Immature natural killer cell (primary cell): ENCODE measurements at places on chromosomes 12 and 14. TPM values are rescaled to one million over a fixed set of nuclear protein-coding genes. Genes with fewer than 3 reads are reported as not detected.

GRCh38 chr12:27781680-27782079 is 1.6 kb upstream of the MANSC4 start:
- no peaks in the 10 kb centered on the region for H3K27me3 ChIP-seq
- no peak for DNase-seq
- H3K4me1 ChIP-seq, result peaks cover 50% of the 10 kb centered on the region
- no peak overlapping the region for H3K27ac ChIP-seq
- peak overlapping the region; percentile 76 for H3K4me3 ChIP-seq

WNT1 gene
- 0.86 TPM for polyA plus RNA-seq

TTC5 gene
- 25.9 TPM for polyA plus RNA-seq

DNA sequence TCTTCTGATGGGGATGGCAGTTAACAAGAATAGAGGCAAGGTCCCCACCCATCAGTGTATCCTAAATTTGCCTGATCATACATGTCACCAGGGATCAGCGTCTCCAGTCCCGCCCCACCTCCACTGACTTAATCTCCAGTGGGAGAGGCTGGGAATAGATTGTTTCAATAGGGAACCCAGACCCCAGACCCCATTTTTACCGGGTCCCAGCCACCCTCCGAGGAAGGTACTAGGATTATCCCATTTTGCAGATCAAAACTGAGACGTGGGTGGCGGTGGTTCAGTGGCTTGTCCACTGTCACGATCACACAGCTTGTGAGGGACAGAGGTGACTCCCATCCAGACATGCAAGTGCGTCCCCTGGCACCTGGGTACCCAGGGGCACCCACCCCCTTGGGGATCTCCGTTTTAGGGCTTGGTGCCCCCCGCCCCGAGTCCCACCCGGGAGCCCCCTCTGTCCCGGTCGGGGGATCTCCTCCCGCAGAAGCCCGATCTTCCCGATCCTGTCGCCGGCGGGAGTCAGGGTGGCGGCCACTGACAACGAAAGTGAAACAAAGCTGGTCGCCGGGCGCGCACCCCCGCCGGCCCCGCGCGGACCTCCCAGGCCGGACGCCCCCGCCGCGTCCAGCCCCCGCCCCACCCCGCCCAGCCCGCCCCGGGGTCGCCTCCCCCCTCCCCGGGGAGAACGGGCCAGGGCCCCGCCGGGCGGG is 523 bp downstream of the WSB2 start:
- H3K27ac ChIP-seq, result peak overlapping the region; percentile 97
- H3K27me3 ChIP-seq, result peaks cover 5% of the 10 kb centered on the region
- H3K4me3 ChIP-seq, result peak overlapping the region; percentile 84
- peak; percentile 60 for DNase-seq
- H3K36me3 ChIP-seq, result no peaks in the 10 kb centered on the region

DNA sequence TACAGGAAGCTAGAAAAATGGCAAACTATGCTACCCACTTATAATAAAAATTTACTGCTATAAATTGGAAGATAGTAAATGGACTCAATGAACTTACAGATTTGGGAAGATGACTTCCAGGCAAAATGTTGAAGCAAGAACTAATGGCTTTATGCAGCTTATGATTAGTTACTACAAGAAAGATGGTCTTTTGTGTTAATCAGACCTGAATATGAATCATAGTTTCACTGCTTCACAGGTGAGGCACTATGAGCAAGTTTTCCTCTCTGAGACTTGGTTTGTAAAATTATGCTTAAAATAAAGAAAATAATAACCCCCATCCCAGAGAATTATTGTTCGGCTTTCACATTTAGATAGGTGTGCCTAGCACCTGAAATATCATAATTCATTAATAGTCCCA is 19.8 kb upstream of the DCN start:
- H3K4me3 ChIP-seq, result no peak overlapping the region
- no peaks in the 10 kb centered on the region for H3K36me3 ChIP-seq
- H3K27me3 ChIP-seq, result no peaks in the 10 kb centered on the region
- H3K27ac ChIP-seq, result no peak overlapping the region

HOXC4 gene
- polyA plus RNA-seq, result 0.99 TPM

SNRNP35 gene
- 26.2 TPM for polyA plus RNA-seq

IKBIP gene
- 6.9 TPM for polyA plus RNA-seq

DNA sequence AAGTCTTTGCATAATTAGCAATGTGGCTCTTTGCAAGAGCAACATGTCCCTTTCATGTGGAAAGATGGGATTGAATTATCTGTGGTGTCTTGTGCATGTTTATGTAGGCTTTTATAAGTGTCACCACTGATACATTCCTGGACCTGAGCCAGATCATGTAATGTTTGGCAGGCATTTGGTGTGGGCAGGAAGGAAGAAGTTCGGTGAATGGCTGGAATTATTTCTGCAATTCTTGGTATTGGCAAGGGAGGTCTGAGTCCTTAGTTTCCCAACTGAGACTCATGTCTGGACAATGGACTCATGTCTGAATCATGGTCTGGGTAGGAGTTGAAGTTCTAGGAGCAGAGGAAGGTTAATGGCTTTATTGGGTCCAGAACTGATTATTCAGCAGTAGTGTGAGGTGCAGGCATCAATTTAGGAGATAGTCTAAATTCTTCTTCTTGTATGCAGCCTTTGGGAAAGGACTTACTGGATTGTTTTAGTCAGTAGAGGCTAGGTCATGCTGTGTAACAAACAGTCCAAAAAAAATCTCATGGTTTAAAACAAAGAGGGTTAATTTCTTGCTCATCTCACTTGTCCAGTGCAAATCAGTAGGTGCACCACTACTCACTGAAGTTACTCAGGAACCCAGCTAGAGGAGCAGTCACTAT is 186.5 kb upstream of the LHX5 start:
- no peak overlapping the region for H3K4me3 ChIP-seq
- H3K27ac ChIP-seq, result no peak overlapping the region
- DNase-seq, result no peak
- H3K27me3 ChIP-seq, result peaks cover 1% of the 10 kb centered on the region

DNA sequence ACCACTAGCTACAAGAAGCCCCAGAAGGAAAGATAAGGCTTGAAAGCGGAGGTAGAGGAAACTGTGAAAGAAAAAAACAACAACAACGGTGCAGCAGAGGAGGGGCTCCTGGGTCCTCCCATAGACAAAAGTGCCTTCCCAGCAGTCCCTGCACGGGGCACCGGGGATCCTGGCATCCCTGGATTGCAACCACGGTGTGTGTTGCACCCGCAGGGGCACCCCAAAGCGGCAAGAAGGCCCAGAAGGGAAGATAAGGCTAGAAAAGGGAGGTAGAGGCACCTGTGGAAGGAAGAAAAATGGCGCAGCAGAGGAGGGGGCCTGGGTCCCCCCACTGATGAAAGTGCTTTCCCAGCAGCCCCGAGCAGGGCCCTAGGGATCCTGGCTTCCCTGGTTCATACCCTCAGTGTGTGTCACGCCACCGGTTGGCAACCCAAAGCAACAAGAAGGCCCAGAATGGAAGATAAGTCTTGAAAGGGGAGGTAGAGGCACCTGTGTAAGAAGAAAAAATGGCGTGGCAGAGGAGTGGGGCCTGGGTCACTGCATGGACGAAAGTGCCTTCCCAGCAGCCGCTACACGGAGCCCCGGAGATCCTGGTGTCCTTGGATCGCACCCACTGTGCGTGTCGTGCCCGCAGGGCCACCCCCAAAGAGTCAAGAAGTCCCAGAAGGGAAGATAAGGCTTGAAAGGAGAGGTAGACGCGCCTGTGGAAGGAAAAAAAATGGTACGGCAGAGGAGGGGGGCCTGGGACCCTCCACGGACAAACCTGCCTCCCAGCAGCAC is 281.0 kb downstream of the ALG10 start:
- no peak for DNase-seq
- H3K27ac ChIP-seq, result no peak overlapping the region
- peaks cover 10% of the 10 kb centered on the region for H3K36me3 ChIP-seq
- H3K4me3 ChIP-seq, result no peak overlapping the region
- H3K27me3 ChIP-seq, result peaks cover 2% of the 10 kb centered on the region

GRCh38 chr14:94051779-94052178 is 25.6 kb downstream of the OTUB2 start:
- H3K27ac ChIP-seq, result no peak overlapping the region
- peaks cover 59% of the 10 kb centered on the region for H3K36me3 ChIP-seq
- no peak overlapping the region for H3K4me3 ChIP-seq
- DNase-seq, result no peak

CLEC6A gene
- polyA plus RNA-seq, result not detected

CPNE6 gene
- not detected for polyA plus RNA-seq

GRCh38 chr12:14768823-14769405 is 34.4 kb downstream of the WBP11 start:
- no peak for DNase-seq
- H3K4me3 ChIP-seq, result peak overlapping the region; percentile 95
- peak overlapping the region; percentile 100 for H3K27ac ChIP-seq
- H3K27me3 ChIP-seq, result peaks cover 26% of the 10 kb centered on the region
- H3K36me3 ChIP-seq, result peaks cover 18% of the 10 kb centered on the region
- peaks cover 68% of the 10 kb centered on the region for H3K4me1 ChIP-seq

CDKN1B gene
- 17.6 TPM for polyA plus RNA-seq

DDX11 gene
- polyA plus RNA-seq, result 5.4 TPM

- no peaks in the 10 kb centered on the region for H3K36me3 ChIP-seq
- H3K27ac ChIP-seq, result no peak overlapping the region
- H3K4me3 ChIP-seq, result no peak overlapping the region
- no peak for DNase-seq
- no peaks in the 10 kb centered on the region for H3K27me3 ChIP-seq
Measured at GRCh38 chr12:93137656-93138612, 208.8 kb upstream of the EEA1 start.

GRCh38 chr12:93080452-93080851 is 151.4 kb upstream of the EEA1 start:
- no peaks in the 10 kb centered on the region for H3K36me3 ChIP-seq
- no peaks in the 10 kb centered on the region for H3K4me1 ChIP-seq
- H3K27me3 ChIP-seq, result peaks cover 2% of the 10 kb centered on the region
- H3K27ac ChIP-seq, result no peak overlapping the region
- no peak overlapping the region for H3K4me3 ChIP-seq

JKAMP gene
- polyA plus RNA-seq, result 69.9 TPM

TCHP gene
- 22.8 TPM for polyA plus RNA-seq

GRCh38 chr14:53808042-53808441 is 148.6 kb downstream of the BMP4 start:
- no peak overlapping the region for H3K27ac ChIP-seq
- no peak for DNase-seq
- H3K27me3 ChIP-seq, result no peaks in the 10 kb centered on the region
- no peaks in the 10 kb centered on the region for H3K36me3 ChIP-seq
- H3K4me1 ChIP-seq, result no peaks in the 10 kb centered on the region
- no peak overlapping the region for H3K4me3 ChIP-seq

FGF23 gene
- not detected for polyA plus RNA-seq

- DNase-seq, result no peak
- no peak overlapping the region for H3K4me3 ChIP-seq
- H3K27ac ChIP-seq, result no peak overlapping the region
- peaks cover 2% of the 10 kb centered on the region for H3K27me3 ChIP-seq
- peaks cover 37% of the 10 kb centered on the region for H3K4me1 ChIP-seq
Measured at GRCh38 chr12:54734196-54734950, 86.2 kb upstream of the DCD start.
